CD4-positive, alpha-beta T cell treated with Interleukin-17A for 4 hours (primary cell): ENCODE measurements at places on chromosomes 6 and 20.
A peak's percentile ranks its signal among the peaks of the same experiment; 100 is the strongest.

- no peak for DNase-seq
Measured at GRCh38 chr6:158737082-158737709, 82.0 kb downstream of the EZR start.

DNA sequence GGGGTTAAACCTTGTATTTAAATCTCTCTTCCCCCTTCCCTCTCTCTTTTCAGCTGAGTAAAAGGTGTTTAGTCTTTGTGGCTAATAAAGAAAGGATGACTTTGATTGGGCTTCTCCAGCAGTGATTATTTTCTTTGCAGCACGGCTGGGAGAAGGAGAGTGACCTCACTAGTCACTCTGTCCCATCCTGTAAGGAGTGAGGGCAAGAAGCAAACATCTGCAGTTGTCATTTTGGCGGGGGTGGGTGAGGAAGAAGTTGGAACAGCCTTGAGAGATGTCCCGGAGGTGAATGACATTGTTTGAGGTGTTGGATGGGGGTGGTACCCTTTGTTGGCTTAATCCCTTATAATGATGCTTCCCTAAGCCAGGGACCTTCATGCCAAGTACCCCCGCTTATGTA, 223.6 kb downstream of the EYA2 start:
- no peak for DNase-seq

- DNase-seq: no peak
Measured at GRCh38 chr6:43120944-43121913, 45.1 kb downstream of the PTK7 start.

DNA sequence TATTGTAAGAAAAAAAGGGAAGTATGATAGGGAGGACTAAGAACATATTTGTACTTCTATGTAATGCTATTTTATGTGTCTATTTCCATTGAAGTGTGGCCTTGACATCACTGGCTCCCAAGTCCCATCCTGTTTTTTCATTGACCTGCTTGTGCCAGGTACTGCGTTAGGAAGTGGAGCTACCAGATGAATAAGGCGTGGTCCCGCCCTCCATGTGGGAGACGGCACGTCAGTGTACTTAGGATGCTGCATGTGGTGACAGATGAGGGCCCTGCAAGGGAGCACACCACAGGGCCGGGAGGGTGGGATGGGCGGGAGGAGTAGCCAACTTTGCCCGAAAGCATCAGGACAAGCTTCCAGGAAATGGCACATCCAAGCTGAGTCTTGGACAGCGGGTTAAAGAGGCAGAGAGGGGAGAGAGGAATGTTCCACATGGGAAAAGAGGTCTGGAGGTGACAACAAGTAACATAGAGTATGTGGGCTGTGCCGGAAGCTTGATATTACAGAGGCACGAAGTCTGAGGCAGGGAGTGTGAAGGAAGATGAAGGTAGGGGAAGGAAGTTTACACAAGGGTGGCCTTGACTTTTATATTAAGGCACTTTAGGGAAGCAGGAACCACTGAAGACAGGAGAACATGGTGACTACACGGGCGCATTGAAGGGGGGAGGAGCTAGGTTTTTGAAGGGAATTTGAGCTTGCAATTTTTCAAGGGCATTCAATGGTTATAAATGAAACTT, 140.6 kb downstream of the MTHFD1L start:
- DNase-seq: no peak

- DNase-seq: no peak
Measured at GRCh38 chr6:50141100-50141499, 91.4 kb upstream of the DEFB112 start.

- no peak for DNase-seq
Measured at GRCh38 chr6:139166238-139166955, 31.5 kb downstream of the HECA start.

GRCh38 chr20:6299456-6299855, 176.6 kb upstream of the FERMT1 start:
- no peak for DNase-seq

GRCh38 chr6:135657207-135657606, 159.7 kb upstream of the AHI1 start:
- no peak for DNase-seq

DNA sequence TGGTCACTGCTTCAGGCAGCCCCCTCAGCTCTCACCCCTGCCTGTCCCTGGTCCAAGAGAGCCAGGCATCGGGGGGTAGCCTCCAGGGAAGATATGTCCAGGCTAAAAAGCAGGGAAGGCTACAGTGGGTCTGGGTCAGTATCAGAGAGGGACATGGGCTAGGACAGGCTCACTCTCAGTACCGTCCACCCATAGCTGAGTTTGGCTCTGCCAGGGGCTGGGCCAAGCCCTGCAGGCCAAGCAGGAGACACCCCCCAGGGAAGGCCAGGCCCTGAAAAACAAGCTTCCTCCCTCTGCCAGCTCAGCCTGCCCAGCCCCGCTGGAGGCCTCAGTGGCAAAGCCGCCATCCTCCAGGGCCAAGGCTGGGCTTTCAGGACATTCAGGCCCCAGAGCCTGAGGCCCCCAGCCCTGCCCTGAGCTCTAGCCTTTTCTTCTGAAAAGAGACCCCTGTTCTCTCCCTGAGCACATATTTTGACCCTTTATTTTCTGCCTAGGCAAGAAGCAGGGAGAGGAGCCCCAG, 28.6 kb upstream of the TGM2 start:
- no peak for DNase-seq

GRCh38 chr20:32191873-32192272, 15.7 kb downstream of the PLAGL2 start:
- DNase-seq: no peak

GRCh38 chr6:26421259-26422144, 18.8 kb upstream of the BTN3A3 start:
- peak; percentile 54 for DNase-seq

- peak; percentile 76 for DNase-seq
Measured at GRCh38 chr6:1604158-1605003, 5.3 kb upstream of the FOXC1 start.

DNA sequence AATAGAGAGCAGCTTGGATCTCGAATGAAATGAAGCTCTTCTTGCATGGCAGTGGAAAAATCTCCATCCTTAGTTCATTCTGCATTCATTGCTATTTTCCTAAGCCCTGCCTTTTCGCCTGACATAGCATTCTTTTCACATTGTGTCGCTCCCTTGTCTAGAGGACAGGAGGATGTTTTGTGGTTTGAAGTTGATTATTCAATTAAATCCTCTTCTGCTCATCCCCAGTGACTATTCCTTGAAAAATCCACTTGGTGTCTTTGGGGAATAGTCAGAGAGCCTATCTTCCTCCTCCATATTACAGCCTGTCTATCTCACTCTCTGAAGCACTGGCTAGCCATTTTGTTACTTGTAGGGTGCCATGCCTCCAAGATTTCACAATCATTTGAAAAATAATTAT, 161.2 kb downstream of the KLHL32 start:
- DNase-seq: no peak

DNA sequence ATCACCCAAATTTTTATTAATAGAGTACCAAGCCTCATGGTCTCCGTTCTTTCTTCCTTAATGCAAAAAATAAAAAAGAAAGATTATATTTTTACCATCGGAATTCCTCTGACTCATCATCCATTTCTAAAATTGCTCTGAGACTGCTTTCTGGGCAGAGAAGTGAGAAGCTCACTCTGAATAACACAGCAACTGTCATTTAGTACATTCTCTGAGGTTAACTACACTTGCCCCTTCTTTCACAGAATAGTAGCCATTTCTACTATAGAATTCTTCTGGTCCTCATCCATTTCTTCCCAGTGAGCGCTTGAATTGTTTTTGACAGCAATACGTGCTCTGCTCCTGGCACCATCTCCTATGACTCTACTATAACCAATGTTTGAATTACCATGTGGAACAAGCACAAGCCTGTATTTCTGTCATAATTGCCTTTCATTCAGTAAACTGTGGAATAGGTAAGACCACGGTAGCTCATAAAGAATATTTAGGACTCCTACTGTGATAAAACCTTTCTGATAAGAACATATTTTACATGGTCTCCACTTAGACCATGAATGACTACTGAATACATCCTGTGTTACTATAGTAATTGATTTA, 435.5 kb upstream of the NRSN1 start:
- DNase-seq: no peak

GRCh38 chr6:2958331-2958711, 13.0 kb downstream of the SERPINB6 start:
- peak; percentile 37 for DNase-seq

DNA sequence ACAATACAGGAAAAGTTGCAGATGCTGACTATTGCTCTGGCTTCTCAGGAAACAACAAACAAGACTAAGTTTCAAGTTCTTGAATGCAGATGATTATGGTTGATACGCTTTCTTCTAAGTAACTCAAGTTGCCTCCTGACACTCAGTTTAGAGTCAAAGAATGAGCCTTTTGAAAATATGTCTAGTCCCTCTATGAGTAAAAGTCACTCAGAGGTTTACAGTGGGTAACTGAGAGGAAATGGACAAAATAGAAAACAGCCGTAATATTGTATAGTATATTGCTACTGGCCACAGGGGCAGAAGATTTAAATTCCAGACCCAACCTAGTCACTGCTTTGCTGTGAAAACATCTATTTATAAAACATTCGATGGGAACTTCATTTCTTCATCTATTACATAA, 280.0 kb upstream of the ID4 start:
- DNase-seq: no peak

DNA sequence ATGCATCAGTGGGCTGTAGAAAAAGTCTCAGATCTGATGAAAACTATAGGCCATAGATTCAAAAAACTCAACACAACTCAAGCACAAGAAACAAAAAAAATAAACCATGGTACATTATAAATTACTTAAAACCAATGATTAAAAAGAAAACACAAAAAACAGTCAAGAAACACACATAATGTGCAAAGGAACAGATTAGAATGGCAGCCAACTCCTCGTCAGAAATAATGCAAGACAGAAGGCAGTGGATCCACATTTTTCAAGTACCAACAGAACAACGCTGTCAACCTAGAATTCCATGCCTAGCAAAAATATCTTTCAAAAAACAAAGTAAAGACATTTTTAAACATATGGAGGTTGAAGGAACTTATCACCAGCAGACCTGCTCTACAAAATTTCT, 69.7 kb downstream of the PSMB1 start:
- DNase-seq: no peak

- DNase-seq: no peak
Measured at GRCh38 chr6:18081025-18081668, 41.3 kb downstream of the NHLRC1 start.

DNA sequence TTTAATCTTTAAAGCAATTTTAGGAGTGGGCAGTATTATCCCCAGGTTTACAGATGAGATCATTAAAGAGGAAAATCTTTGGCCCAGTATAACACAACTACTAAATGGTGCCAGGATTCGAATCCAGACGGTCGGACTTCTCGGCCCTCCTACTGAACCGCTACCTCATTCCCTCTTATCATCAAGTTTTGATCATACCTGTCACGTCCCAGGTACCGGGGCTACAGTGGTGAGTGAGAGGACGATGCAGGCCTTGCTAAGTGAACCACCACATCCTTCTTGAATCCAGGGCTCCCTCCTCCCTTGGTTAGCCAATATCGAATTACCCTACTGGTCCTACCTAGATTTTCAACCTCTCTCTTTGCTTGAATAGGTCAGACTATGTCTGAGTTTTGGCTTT, 78.1 kb upstream of the PBOV1 start:
- DNase-seq: no peak

DNA sequence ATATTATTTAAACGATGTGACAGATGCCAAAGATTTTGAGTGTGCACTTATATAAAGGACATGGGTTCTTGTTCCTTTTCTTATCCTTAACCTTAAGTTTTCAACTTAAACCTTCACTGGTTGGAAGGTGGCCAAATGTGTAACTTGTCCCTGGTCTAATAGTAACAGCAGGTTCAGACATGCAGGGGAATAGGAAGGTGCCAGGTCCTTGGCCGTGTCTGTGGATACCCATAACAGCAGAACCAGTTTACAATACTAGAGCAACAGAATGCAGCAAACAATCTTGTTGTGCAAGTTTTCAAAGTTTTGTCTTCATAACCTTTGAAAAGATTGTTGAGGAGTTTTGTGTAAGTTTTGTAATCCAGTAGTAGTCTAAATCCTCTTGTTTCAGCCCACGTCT, 4.4 kb downstream of the MYB start:
- no peak for DNase-seq

GRCh38 chr6:36692220-36692619, 5.4 kb upstream of the RAB44 start:
- peak; percentile 56 for DNase-seq
